ENCODE measurements at places on chromosomes 1 and 21.

GRCh38 chr1:117231748-117232373, 21.1 kb upstream of the VTCN1 start:
- no peak for DNase-seq

DNA sequence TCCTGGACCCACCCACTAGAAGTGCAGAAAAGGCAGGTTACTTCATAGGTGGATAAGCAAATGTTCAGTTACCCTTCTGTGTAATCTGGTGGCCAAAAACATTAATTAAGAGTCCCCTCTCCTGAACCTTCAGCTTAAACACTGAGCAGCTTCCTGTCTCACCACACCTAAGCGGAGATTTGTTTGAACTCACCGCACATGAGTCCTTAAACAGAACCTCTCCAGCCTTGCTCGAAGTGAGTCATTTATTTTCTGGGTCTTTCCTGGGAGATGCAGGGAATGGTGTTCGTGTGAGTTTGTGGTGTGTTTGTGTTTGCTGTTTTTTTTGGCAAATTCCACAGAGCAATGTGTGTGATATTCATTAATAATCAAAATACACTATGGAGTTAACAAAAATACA, 7.6 kb upstream of the FNBP1L start:
- no peak for DNase-seq

DNA sequence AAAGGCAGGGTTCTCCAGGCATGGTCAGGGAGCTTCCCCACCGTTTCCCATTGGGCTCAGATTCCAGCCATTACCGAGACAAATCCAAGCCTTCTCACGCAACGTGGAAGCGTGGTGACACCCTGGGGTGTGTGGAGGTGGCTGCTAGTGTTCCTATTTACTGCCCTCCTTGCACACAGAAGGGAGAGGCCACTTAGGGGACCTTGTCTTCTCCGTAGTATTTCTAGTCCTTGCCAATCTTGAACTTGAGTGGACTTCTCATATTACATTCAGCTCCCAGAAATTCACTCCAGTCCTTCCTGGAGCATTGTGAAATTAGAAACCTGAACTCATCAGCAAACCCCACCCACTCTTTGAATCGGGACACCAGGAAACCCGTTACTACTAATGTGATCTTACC, 131.6 kb downstream of the AJAP1 start:
- DNase-seq, result no peak

- DNase-seq, result peak; percentile 56
Measured at GRCh38 chr1:37682334-37682987, 9.9 kb upstream of the CDCA8 start.

DNA sequence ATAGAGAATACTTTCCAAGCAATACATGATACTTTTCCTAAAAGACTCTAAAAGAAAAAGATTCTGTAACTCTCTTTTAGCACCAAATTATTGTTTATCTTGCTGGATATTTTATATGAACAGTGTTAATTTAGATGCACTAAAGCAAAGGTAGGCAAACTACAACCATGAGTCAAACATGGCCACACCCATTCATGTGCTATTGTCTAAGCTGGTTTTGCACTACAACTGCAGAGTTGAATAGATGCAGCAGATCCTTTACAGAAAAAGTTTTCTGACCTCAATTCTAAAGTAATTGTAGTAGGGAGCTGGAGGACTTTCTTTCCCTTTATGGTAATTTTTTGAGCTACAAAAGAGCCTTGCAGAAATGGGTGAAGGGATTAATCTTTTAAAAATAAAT, 19.4 kb downstream of the BLZF1 start:
- DNase-seq, result no peak

GRCh38 chr1:98975113-98975512, 29.5 kb downstream of the PLPPR5 start:
- DNase-seq, result no peak

- DNase-seq, result no peak
Measured at GRCh38 chr21:14550135-14550534, 4.0 kb upstream of the SAMSN1 start.

DNA sequence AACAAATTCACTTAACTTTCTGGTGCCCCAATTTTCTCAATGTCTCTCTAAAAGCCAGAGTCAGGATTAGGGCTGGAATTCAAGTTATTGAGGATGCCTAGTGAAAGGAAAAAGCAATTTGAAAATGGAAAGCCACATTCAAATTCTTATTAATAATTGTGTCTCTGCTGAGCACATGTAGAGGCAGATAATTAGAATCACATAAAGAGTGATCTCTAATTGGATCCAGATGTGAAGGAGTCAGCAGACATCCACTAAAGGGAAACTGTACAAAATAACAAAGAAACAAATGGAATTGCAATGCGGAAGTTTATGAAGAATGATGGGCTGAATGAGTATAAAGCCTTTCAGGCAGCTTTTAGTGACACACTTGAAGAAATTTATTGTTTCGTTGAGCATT, 482.6 kb downstream of the TTLL7 start:
- no peak for DNase-seq

DNA sequence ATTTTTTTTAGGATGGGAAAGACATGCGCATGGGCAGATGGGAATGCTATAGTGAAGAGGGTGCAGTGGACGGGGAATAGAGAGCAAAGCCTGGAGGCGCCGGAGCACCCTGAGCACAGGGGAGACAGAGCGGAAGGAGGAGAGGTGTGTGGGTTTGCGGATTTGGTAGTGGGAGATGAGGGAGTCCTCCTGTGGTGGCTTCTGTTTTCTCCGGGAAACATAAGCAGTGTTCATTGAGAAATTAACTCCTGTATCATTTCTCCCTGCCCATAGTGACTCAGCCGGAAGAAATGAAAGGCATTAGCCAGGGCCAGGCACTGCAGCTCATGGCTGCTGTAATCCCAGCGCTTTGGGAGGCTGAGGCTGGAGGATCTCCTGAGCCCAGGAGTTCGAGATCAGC, 4.7 kb upstream of the PTPRF start:
- DNase-seq, result peak; percentile 61

All from ACHN (cell line).